ENCODE measurements at places on chromosomes 2 and 18.
A peak's percentile ranks its signal among the peaks of the same experiment; 100 is the strongest.

GRCh38 chr2:49165662-49166061 lies 11.3 kb upstream of the FSHR start:
- no peak for DNase-seq

- DNase-seq = no peak
Measured at GRCh38 chr2:210250622-210251021, 25.4 kb upstream of the ACADL start.

DNA sequence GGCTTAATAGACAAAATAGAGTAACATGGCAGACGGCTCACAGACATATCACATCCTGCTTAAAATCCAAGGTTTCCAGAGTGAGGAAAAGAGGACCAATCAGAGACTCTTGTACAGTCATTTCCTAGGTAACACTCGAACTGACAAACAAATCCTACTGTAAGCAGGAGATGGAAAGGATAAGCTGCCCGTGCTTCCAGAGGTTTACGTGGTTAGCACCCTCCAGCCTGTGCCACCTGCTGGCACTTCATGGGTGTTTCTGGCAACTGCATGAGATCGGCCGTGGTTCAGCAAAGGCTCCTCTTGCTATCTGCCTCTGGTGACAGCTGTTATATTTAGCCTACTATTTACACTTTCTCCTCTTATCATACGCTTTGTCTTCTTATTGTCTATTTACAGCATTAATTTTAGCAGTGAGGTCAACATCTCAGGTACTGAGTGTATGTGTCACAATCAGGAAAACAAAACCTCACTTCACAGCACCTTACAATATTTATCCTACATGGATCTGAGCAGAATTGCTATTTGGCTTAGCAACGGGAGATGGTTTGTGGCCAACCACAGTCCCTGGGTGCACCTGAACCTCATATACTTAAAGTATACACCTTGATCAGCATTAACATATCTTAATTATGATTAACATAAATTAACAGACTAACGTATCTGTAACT lies 226.9 kb downstream of the TMEM163 start:
- DNase-seq = no peak

GRCh38 chr2:71877636-71878035 lies 270.0 kb downstream of the CYP26B1 start:
- no peak for DNase-seq

GRCh38 chr18:48813321-48813720 lies 137.4 kb downstream of the SMAD7 start:
- DNase-seq = peak; percentile 23

Data from CD4-positive, alpha-beta T cell treated with Interleukin-17A for 1 hour (primary cell).